ENCODE measurements at places on chromosomes 3 and 15.

GRCh38 chr3:160398820-160399124, 253 bp downstream of the IFT80 start:
- no peak for DNase-seq

GRCh38 chr3:166360720-166361119, 523.5 kb upstream of the BCHE start:
- DNase-seq = no peak

DNA sequence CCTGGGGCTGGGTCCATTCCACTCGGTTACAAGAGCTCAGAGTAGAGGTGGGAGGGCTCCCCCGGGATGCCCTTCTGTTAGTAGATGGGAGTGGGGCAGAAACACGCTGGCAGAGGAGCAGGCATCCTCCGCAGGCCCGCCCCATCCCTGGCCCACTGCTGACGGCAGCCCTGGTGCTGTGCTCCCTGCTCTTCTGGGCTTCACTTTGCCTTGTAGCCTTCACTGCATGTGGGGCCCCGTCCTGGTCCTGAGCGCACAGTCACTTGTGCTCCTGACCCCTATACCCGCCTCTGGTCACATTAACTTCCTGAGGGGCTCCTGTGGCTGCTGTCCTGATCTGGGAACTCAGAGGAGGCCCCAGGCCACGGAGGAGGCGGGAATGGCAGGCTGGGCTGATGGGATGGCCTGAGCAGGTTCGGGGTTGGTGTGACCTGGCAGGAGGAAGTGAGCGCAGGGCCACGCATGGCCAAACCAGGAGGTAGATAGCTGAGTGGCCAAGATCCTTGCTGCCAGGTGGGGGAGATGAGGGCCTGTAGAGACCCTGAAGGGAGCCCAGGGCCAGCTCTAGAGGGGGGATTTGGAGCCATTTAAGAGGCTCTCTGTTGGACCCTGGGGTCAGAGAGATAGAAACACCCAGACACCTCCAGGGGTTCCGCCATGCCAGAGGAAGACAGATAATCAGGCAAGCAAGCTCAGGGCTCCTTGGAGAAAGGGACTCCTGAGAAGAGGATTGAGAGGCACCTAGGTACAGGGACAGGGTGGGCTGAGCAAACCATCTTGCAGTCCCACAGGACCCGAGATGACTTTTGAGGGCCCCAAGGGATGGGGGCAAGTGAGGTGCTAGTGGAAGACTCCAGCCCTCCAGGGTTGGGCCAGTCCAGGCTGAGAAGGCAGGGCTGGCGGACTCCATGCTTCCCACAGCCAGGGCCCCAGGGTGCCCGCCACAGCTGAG, 92.2 kb upstream of the PRR23E start:
- DNase-seq = no peak

- DNase-seq = no peak
Observed at GRCh38 chr3:120147072-120147871, 53.0 kb upstream of the GSK3B start.

DNA sequence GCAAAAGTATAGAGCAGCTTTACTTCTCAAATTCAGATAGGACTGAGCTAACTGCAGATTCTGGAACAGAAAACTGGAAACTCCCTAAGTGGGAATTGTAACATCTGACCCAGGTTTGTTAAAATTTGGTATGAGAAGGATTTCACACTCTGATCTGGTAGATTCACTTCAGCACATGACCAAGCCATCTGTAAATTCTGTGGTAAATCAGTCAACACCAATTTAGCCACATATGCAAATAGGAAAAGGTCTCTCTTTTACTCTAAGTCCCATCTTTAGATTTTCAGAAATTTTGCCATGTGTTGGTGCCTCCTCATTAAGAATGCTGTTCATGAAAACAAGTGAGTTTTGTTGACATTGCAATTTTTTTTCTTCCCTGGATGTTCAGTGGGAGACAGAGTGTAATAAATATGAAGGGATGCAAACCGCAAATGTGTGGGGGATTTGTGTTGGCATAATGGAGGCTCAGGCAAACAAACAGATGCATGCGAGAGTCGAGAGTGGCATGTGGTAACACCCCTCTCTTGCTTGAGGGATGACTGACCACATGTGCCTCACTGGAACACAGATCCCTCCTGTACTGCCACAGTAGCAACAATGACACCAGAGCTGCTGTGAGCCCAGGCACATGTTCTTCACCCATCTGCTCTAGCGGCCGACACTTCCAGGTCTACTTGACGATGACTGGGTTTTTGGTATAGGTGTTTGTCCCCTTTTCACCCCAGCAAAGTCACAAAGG, 146.6 kb downstream of the FEZF2 start:
- no peak for DNase-seq

DNA sequence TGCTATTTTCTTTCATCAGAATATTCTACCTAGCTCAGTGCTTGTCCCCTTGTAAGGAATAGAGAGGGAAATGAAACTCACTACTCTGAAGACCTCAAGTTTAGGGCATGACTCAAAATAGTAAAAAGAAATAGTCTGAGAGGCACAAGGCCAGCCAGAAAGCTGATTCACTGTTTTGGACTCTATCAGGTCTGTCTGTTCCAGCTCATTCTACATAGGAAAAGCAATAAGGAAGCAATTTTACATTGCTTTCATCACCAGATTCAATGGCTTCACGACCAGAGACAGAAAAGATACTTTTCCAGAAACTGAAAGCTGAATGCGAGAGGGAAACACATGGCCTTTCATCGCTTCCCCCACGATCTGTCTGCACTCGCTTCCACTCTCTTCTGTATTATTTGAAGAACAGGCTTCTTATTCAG, 276.0 kb downstream of the GBE1 start:
- DNase-seq = no peak

- no peak for DNase-seq
Observed at GRCh38 chr3:23206366-23206765, 3.2 kb downstream of the UBE2E2 start.

- no peak for DNase-seq
Observed at GRCh38 chr15:36256404-36256807, 323.0 kb upstream of the CDIN1 start.

DNA sequence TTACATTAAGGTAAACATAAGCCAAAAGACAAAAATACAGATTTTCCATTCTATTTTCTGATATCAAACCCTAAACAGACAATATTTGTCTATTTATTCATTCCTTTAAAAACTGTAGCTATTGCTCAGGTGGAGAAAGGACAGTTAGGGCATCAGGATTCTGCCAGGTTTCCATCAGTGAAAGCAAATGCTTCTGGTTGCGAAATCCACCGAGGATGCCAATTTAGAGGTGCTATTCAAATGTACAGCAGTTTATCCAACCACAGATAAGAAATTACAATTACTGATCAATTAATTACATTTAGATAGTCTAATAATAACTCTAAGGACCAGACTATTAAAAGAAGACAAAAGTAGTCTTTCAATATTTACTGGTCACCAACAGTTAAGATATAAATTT, 3.9 kb downstream of the TOMM70 start:
- no peak for DNase-seq

GRCh38 chr3:69082361-69082760, 2.2 kb upstream of the UBA3 start:
- DNase-seq = no peak

- no peak for DNase-seq
Observed at GRCh38 chr3:169060037-169060436, 603.5 kb downstream of the MECOM start.

GRCh38 chr3:190840146-190840545, 22.3 kb downstream of the GMNC start:
- no peak for DNase-seq

DNA sequence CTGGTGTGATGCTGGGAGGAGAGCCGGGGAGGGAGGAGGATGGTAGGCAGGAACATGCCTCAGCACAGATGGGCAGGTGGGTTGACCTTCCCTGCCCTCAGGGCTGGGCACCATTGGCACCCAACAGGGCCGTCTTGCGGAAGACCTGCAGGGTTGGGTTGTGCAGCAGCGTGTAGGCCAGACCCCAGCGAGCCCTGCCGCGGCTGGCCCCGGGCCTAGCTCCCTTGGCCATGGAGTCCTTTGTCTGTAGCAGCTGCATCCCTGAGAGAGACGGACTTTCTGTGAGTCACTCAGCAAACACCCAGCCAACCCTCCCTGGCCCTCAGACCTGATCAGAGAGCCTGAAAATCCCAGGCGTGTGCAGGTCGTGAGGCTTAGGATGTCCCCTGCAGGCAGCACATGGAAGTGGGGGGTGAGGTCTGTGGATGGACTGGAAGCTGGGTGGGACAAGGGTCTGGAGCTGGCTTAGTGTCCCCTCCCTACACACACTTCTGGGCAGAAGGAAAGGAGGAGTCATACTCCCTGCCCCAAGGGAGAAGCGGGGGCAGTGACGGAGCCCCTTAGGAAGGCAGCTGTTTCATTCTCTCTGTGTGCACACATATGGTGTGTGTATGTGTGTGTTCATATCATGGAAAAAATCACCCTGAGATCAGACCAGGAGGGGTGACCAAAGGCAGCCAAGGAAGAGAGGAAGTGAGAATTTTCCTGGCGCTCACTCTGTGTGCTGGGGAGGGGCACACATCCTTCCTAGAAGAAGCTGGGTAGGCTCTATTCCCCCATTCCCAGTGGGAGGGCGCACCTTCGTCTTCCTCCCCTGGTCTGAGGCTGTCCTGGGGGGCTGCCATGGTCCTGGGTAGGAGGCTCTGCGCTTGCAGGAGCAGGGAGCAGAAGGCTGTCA, 6.7 kb downstream of the ISLR start:
- DNase-seq = no peak

DNA sequence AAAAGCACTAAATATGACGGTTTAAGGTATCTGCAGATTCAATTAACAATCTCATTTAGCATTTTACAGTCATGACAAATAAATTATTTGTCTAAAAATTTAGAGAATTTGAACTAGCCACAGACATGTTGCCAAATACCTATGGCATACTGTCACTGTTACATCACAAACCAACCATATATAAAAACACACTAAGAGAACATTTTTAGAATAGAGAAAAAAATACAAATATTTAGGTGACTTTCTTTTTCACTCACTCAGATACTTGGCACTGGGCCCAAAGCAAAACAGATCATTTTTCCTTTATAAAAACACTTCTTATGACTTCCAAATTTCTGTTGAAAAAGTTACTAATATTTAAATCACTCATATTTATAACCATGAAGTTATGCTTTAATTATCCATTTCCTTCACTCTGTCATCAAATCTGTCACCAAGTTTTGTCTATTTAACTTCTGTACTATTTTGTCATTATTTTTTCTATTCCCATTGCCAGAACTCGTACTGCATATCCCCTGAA, 644.7 kb downstream of the OTOL1 start:
- DNase-seq = no peak

DNA sequence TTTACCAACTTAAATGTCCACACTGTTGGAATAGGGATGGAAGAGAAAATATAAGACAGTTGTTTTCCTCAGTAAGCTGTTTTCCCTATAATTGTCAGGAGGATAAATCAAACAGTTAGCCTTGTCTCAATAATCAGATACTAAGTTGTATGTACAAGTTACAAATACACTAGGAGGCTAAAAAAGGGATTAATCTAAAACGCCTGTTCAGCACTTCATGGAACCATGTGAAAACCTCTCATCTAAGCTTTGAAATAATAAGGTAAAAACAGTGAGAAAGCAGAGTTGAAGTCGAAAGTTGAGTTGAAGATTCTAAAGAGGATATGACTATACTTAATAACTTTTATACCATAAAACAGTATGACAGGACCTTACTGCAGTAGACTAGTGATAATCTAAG, 62.0 kb downstream of the CALML4 start:
- no peak for DNase-seq

DNA sequence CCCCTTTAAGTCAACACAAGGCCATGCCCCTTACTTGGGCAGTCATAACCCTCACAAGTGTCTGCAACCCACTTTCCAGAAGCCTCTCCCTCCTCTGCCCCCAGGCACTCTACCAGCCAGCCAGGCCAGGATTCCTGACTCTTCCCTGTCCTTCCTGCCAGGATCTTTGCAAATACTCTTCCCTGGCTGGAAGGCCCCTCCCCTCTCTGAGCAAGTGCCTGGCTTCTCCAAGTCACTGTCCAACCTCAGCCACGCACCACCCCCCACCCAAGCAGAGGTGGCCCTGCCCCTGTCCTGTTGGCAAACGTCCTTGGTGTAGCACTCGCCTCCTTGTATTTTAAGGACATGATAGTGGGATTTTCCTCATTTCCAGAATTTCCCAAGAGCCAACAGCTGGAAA, 54.7 kb upstream of the USP3 start:
- DNase-seq = no peak

DNA sequence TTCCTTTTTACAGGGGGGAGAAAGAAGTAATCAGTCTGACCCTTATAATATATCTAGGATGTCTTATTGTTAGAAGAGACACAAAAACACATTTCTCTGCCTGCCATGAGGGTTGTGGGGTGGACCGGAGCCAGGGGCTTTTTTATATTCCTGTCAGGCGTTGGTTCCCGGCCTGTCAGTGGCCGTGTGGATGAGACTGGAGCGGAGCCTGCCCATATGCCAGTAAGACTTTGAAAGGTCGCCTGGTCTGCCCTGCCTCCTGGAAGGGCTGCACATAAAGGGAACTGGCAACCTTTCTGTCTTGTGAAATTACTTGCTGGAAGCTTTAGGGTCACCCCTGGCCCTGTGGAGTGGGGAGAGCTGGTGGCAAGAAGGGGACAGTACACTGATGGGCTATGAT, 34.7 kb downstream of the MAP3K13 start:
- no peak for DNase-seq

GRCh38 chr3:186432189-186432588, 70.2 kb upstream of the DGKG start:
- DNase-seq = no peak

All from HuH-7 (cell line).